Stimulated activated CD4-positive, alpha-beta T cell treated with anti-CD3 and anti-CD28 coated beads, Interleukin-4, amount 100 ng/mL, for 48 hours (primary cell): ENCODE measurements at places on chromosomes 6 and 20.

DNA sequence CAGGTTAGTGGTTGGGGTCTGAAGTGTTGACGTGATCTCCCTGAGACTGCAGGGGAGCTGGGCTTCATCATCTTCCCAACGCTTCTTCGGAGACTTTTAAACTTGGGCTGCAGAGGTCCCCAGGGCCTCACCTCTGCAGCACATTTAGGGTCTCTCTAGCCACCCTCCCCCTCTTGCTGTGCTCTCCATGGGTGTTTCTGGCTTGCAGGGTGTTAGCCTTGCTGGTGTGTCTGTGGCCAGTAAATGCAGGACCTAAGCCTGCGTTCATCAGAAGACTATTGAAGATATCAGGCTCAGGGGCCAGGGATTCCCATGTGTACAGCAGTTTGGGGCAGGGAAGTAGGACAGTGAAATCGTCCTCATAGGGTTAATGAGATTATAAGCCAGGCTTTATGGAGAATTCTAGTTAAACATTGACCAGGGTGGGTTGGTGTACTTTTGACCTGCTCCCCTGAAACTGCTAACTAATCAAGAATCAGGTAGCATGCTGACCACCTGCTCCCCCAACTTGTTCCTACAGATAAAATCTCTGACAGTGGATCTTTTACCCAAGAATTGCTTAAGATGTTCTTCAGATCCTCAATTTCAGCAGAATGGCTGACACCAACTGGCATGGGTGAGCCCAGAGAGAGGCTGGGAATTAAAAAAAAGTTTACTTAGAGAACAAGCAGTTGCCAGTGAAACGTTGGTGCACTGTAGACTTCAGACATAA lies 3.8 kb upstream of the DDO start:
- DNase-seq, result no peak

GRCh38 chr6:20334334-20334733 lies 67.3 kb upstream of the E2F3 start:
- no peak for DNase-seq

GRCh38 chr20:25145131-25145530 lies 50.4 kb upstream of the ENTPD6 start:
- DNase-seq, result no peak

GRCh38 chr6:100217225-100218012 lies 223.4 kb upstream of the MCHR2 start:
- DNase-seq, result no peak

DNA sequence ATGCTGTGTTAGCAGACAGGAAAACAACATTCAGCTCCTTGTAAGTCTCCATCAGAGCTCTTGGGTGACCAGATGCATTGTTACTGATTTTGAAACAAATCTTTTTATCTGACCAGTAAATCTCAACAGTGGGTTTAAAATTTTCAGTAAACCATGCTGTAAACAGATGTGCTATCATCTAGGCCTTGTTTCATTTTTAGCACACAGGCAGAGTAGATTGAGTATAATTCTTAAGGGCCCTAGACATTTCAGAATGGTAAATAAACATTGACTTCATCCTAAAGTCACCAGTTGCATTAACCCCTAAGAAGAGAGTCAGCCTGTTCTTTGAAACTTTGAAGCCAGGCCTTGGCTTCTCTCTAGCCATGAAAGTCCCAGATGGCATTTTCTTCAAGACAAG lies 237.2 kb upstream of the BMP2 start:
- no peak for DNase-seq

GRCh38 chr6:28399350-28400121 lies at the start of gene ZSCAN12:
ZSCAN12 (minus strand) TSS chr6:28399747; CDS start chr6:28398405, 1,342 bp downstream.
- DNase-seq, result peak; percentile 79

DNA sequence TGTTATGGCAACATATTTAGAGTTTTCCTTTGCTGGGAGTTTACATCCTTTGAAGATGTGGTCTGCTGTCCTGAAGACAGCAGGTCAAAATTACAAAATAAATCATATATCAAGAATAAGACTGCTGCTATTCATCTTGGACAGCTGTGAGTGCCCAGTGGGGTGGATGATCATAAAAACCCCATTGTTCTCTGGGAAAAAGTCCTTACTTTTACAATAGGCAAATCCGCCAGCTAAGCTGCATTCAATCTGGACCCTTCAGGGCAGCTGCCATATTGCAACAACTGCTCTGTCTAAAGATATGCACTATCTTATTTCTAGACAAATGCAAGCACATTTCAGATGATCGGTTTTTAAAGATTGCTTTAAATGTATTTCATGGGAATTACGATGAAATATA lies 19.4 kb downstream of the CASS4 start:
- no peak for DNase-seq

DNA sequence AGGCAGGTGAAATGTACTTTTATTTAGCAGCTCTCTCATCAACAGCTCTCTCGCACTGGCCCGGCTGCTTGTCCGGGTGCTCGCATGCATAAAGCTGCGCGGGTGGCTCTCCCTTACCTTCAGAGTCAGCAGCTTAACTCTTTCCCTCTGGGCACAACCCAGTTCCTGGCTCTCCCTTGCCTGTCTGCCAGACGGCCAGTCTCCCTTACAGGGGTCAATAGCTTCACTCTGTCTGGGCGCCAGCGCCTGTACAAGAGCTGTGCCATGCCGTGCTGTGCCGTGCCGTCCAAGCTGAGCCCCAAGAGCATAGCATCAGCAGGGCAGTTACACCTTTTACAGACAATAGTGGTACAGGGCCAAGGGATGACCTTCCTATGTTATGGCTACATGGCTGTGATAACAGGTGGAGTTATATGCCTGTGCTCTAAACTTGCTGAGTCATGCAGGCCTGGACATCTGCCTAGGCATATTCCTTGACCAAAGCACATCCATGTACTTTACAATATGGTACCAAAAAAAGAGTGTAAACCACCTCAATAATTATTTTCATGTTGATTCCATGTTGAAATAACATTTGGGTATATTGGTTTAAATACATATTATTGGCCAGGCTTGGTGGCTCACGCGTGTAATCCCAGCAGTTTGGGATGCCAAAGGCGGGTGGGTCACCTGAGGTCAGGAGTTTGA lies 47.9 kb downstream of the BLTP3A start:
- DNase-seq, result no peak

DNA sequence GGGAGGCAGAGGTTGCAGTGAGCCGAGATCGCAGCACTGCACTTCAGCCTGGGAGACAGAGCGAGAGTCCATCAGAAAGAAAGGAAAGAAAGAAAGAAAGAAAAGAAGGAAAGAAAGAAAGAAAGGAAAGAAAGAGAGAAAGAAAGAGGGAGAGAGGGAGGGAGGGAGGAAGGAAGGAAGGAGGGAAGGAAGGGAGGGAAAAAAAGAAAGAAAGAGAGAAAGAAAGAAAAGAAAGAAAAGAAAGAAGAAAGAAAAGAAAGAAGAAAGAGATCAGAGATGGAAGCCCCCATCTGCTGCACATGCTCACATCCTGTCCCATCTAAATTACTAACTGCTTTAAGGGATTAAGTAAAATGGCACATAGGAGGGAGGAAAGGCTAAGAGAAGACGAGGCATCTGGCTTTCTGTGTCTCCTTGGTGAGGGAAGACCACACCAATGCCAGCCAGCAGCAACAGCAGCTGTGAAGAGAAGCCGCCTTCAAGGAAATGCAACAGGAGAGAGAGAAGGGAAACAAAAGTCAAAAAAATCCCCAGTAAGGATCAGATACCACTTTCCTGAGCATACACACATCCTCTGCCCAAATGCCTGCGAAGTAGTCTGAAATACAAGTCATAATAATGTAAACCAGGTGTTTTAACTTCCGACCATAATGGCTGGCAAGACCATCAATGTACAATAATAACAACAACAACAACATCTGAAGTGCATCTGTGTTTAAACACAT lies 300.2 kb upstream of the JARID2 start:
- no peak for DNase-seq

DNA sequence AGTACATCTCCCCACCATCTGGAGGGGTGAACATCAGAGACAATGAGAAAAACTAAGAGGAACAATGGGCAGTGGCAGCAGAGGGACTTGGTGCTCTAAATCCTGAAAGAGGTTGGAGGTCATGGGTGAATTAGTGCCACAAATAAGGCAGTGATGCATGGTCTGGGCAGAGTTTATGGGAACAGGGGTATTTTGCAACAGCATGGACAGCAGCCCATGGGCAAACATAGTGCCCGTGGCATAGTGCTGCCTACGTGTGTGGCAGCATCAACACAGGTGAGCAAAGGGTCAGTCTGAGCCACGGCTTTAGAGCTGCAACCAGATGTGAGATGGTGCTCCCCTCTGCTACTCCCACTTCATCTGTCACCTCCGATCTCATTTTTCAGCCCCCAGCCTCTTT lies 459.1 kb upstream of the CITED2 start:
- no peak for DNase-seq

DNA sequence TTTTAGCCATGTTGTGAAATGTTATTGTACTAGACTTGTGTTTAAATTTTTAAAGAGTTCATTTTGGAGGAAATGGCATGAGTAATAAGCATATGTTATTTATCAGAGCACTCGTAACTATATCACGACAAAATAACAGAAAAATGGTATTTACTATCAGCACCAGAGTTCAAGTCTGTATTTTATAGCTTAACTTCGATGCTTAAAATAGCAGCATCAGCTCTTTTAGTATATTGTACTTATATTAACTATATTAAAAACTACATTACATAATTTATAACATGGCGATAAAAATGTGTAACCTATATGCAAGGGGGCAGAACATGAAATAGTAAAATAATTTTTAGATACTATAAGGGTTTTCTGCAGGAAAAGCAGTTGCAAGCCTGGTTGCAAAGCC lies 52.9 kb downstream of the ABRACL start:
- no peak for DNase-seq

DNA sequence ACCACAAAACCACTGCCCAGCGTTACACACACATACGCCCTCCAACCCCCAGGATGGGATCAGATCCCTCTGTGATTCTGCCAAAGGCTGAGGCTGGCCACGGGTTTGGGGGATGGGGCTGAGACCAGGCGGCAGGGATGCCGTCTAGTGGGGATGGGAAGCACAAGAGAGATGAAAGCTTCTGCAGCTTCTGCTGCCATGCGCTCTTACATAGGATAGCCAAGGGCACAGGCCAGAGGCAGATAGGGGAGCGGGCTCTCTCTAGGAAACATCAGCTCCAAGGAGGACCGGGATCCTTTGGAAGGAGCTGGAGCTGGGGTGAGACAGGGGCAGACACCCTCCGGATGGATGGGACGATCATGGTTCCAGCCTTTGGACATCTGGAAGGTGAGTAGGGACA lies 18.7 kb upstream of the RIN2 start:
- DNase-seq, result no peak

DNA sequence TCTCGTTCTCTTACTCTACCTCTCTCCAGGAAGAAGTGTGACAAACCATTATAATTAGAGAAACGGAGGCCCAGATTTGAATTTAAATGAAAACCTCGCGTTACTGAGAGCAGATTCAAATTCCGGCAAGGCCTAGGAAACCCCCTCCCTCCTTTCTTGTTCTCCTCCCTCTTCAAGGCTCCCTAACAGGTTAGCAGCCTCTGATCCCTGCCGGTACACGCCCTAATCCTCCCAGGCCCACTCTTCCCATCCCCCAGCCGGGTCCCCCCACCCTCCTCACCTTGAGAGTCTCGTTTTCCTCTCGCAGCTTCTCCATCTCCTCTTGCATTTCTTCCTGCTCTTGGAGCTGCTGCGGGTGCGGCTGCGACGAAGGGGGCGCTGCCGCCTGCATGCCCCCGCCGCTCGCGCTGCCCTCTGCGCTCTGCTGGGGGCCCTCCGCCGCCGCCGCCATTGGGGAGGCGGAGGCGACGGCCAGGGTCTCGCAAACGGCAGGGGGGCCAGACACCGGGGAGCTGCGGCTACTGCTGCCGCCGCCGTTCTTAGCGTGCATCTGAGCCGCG lies 3.8 kb downstream of the MTCL3 start:
- peak; percentile 7 for DNase-seq

DNA sequence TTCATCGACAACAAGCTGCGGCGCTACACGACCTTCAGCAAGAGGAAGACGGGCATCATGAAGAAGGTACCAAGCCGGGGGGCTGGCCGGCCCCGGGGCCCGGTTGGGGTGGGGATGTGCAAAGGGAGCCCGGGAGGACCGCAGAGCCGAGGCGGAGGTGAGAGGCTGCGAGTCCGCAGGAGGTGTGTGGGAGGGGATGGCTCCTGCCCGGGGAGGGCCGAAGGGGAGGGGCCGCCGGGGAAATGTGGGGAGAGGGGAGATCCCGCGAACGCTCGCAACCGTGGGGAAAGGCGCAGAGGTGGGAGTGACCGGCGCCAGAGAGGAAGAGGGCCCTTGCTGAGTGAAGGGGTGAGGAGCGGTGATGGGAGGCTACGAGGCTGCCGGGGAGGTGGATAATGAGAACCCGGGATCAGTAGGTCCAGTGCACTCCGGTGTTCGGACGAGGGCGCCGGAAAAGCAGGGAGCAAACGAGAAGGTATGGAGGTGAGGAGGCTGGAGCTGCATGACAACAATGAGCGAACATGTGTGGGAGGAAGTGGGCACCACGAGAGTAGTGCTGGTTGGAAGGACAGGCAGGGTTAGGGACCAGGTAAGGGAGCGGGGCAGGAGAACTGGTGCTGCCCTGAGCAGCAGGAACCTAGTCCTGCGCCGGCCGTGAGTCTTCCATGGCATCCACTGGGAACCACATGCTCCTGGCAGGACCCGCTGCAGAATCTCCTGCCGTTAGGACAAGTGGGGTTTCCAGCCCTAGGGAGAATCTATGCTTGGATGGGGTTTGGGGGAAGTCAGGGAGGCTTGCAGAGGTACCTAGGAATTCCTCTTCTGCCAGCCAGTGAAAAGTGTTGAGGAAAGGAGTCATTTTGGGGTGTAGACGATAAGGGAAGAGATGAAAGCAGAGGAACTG lies 1.3 kb downstream of the SRF start:
- peak; percentile 42 for DNase-seq

DNA sequence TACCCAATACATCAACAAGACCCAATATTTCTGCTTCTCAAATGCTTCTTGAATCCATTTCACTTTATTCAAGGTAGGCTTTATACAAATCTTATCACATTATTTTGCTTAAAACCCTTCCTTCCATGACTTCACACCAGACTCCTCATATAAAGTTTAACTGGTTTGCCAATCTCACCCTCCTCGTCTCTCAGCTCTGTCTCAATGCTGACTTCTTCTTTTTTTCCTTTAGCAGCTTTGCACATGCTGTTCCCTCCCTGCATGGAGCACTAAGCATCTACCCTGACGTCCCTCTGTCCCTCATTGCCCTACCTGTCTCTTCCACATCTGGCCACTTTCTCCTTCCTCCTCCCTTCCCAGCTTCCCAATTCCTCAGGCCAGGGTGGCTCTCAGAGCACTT lies 31.4 kb downstream of the KCNK17 start:
- no peak for DNase-seq

DNA sequence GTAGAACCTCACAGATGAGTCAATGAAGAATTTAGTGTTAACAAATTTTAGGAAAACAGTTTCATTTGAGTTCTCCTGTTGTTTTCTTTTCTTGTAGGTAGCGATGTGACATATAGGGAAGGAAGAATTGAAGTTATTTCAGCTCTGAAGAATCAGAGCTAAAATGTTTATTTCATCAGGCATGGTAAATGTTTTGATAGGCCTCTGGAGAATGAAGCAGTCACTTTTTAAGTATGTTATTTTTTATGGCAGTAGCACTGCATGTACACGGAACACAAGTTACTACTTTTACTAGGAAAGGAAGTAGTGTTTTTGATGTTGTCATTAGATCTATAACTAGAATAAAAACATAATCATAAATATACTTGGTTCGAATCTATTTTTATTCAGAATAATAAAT lies 1357.3 kb upstream of the CITED2 start:
- DNase-seq, result no peak
